ENCODE measurements at places on chromosomes 16 and 17.

- DNase-seq = no peak
Measured at GRCh38 chr17:9238340-9239245, 217.3 kb downstream of the NTN1 start.

DNA sequence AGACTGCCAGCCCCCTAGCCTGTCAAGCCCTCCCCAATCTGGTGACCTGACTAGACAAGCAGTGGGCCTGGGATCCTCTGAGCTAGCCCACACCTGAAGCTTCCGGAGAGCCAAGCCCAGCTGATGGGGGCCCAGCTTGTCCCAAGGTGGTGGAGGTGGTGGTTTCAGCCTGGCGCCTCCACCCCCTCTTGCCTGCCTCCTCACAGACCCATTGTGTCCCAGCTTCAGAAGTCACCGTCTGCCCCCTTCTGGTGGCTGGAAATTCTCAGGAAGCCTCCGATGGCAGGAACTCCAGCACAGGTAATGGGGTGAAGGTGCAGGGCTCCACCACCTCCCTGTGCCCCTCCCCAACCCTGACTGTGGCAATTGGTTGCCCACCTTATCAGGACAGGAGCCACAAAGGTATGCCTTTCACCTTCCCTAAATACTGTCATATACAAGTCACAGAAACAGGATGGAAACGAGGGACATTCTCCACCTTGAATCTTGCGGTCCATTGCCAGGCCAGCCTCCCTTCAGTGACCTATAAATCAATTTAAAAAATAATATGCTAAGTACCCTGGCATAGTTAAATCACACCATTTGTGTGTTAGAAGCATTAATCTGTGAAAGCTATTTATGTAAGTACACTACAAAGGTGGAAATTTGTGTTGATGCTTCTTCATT is 66.0 kb upstream of the ZNF423 start:
- DNase-seq = peak; percentile 58

GRCh38 chr17:41338961-41339485 is 11.6 kb downstream of the KRT33A start:
- no peak for DNase-seq

DNA sequence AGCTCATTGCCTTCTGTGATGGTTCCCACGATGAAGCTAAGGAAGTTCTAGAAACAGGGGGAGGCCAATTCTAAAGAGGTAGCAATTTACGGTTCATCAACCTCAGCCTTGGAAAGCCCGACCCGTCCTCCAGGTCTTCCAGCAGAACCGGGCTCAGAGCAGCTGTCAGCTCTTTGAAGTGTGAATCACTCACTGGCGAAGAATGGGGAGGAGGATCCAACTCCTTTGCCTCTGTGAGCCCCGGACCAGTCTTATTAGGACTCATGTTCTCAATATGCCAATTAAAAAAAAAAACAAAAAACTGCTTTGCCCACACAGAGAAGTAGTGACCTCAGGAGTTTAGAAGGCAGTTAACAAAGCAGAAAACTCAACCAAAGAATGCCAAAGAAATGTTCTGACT is 31.4 kb downstream of the STX8 start:
- DNase-seq = no peak

DNA sequence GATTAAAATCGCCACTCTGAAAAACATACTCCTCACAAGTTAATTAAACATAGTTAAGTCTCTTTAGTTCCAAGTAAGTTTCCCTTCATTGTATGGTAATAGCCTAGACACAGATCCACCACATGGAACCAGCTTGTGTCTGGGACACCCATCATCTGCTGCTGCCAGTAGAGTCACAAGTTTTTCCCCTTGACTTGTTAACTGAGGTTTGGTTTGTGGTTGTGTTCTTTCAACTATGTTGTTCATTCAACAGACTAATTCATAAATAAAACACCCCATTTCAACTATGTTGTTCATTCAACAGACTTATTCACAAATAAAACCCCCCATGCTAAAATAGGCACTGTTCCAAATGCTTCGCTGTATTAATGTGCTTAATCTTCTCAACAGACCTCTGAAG is 24.4 kb downstream of the YWHAE start:
- no peak for DNase-seq

GRCh38 chr17:70520447-70520846 is 351.1 kb downstream of the KCNJ2 start:
- DNase-seq = no peak

DNA sequence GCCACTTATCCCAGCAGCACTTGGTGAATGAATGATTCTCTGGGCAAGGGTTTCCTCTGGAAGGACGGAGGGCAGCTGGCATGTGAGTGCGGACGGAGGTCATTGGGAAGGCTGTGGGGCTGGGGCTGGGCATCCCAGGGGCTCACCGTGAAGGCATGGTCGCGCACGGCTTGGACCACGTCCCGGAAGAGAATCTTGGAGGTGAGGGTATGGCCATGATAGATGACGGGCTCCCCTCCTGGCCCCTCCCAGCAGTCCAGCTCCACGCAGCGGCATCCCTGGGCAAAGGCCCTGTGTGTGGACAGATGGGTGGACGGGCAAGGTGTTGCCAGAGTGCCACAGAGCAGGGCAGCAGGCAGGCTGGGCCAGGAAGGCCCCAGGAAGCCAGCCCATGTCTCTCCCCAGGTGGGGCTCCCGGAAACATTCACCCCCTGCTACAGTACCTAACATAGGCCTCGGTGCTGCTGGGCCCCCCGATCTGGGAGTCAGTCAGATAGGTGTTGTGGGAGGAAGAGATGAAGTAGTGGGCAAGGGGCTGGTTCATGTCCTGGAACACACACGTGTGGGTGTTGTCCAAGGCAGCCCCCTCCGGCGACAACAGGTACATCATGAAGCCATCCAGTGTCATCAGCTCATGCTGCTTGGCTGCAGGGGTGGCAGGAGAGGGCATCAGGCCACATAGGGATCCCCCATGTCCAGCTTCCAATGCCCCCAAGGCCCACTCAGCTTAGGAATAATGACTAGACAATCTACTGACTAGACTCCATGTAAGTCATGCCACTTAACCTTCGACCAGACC is 14.3 kb downstream of the PLCD3 start:
- no peak for DNase-seq

DNA sequence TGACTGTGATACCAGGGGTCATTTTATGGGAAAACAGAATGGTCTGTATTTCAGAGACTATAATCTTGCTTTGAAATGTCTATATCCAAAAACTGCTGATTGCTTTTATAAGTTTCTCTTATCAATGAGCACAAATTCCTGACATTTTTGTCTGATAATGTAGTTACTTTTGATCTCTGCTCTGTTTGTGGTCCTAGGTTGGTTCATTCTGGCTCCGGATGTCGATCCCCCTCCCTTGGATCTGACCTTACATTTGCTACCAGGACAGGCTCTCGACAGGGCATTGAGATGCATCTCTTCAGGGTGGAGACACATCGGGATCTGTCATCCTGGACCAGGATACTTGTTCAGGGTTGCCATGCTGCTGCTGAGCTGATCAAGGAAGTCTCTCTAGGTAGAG is 27.3 kb upstream of the VPS4A start:
- DNase-seq = no peak

DNA sequence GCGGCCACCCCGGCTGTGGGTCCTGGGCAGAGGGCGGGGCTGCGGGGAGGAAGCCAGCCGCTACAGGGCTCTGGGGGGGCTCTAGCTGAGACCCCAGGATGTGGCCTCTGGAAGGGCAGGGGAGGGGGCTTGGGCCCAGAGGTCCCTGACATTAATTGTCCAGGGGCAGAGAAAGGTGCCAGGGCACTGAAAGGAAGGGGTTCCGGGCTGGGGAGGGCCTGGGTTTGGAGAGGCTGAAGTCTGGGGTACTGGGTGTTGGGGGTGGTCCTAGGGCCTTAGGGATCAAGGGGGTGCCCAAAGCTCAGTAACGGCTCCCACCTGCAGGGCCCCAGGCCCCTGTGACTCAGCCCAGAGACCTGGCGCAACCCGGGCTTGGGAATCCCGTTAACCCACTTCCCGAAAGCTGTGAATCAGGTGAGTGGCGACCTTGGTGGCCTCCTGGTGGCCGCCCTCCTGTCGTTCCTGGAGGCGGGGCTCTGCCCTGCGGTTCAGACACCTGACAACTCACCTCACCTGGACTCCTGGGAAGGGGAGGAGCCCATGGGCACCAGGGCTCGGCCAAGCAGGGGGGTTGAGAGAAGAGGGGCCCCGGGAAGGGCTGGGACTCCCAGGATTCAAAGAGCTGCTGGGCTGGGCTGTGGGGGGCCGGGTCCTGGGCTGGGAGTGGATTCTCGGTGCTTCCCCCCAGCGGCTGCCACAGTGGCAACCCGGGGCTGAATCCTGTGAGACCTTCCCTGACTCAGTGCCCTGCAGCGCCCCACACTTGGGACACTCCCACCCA is 465 bp upstream of the PRSS22 start:
- DNase-seq = no peak

DNA sequence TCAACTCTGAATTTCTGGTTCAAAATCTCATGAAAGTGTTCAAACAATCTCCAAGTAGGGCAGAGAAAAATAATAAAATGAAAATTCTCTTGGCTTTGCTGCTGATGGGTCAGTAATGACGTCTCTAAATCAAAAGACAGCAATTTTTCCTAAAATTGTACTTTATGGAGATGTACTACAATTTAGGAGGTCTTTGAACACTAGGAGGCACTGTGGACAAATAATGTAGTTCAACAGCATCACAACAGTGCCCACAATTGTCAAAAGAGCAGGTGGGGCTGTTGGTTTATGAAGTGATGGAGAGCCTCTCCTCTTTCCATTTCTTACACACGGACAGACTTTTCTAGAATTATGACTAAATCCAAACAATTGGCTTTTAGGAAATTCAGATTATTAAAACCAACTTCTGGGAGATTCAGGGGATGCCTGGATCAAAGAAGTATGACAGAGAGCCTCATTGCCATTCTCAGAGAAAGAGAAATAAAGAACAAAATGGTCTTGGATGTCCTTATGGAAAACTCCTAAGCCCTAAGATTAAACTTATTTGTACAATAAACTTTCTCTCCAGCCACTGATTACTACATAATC is 23.8 kb downstream of the EZH1 start:
- peak; percentile 84 for DNase-seq

DNA sequence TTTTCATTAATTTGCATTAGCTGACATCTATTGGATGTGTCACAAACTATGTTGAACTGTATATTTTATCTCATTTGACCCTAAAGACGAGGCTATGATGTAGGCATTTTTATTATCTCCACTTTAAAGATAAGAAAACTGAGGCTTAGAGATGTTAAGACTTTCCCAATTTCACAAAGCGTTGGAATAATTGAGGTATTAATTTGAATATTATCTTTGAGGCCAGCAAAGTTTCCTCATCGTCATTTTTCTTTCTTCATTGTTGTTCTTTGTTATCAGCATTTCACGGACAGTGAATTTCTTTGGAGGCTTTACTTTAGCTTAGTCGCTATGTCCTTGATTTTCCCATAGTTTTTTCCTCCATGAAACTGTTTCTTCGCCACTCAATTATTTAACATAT is 227.5 kb upstream of the MYOCD start:
- DNase-seq = no peak
